Fibroblast of skin of back (primary cell): ENCODE measurements at places on chromosomes 4 and X.

DNA sequence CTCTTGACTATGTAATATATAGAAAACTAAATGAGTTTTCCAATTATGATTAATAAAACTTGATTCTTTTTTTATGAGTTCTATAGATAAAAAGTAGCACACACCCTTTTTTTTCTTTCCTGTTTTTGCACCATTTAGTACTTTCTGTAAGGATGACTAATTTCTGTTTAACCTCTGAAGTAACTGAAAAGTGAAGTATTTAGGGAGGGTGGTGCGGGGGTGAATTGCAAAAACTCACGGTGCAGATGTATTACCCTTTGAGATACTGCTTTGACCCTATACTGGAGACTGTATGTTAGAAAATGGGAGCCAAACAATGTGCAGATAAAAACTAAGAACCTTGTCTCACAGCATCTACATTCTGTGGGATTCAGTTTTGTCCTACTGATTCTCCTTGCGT lies 471.6 kb downstream of the DTHD1 start:
- no peak for DNase-seq

- no peak for DNase-seq
Measured at GRCh38 chr4:143156853-143157252, 27.9 kb upstream of the USP38 start.

- no peak for DNase-seq
Measured at GRCh38 chr4:183729069-183729406, 69.9 kb downstream of the TRAPPC11 start.

DNA sequence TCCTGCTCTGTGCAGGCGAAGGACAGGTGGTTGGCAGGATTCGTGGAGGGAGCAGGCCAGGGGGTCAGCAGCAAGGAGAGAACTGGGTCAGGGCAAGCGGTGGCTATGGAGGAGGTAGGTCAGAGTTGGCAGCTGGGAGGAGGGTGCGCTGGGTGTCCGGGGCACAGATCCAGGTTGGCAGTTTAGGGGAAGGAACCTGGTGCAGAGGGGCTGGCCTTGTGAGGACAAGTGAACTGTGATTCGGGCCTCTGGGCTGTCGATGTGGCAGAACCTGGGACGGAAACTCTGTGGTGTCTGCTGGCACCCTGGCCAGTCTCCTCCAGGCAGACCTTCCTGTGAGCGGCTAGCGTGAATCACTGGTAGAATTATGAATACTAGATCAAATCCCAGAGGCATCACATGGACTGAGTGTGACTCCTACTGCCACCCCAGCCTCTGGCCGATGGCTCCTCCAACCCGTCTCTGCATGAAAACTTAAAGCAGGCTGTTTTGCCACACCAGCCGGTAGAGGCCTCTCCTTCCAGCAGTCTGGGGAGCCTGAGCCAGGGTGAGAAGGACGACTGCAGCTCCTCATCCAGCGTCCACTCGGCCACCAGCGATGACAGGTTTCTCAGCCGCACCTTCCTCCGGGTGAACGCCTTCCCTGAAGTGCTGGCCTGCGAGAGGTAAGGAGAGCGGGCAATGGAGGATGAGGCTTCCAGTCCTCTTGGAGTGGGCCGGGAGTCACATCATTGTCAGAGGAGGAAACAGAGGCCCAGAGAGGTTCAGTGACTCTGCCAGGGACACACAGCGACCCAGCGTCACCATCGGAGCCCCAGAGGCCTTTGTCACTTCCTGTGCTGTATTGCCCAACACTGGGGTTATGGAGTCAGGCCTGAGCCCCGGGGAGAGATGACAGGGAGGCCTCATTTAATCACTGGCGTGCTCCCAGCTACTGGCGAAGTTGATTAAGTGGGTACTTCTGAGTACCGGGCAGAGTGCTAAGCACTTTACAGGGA lies 20.3 kb downstream of the EVC start:
- DNase-seq = no peak

DNA sequence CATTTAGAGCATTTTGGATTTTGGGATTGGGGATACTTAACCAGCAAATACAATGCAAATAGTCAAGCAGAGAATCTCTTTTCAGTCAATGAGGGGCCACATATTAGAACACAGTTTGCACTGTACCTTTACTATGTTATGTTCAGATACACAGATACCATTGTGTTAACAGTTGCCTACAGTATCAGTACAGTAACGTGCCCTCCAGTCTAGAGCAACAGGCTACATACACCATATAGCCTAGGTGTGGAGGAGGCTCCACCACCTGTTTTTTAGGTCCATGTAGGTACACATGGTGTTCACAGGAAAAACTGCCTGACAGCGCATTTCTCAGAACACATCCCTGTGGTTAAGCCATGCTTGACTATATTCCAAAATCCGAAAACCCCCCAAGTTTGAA lies 9.1 kb downstream of the GRPEL1 start:
- DNase-seq = no peak

DNA sequence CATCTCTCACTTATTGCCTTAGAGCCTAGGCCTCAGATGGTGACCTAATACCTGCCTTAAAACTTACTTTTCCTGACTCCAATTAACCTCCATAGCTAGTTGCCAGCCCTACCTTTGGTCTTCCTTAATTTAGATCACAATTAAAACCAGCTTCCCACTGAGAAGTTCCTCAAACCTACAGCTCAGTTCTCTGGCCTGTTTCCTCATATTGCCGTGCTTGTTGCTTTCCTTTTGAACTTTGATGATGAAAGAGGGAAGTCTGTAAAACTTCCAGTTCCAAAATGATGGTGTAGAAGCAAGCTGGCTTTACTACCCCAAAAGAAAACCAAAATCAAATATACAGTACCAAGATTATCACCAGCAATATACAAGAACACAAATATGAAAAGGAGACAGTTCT lies 28.9 kb upstream of the CAMK2D start:
- DNase-seq = no peak

- no peak for DNase-seq
Measured at GRCh38 chrX:69314436-69315348, 149.4 kb upstream of the PJA1 start.

DNA sequence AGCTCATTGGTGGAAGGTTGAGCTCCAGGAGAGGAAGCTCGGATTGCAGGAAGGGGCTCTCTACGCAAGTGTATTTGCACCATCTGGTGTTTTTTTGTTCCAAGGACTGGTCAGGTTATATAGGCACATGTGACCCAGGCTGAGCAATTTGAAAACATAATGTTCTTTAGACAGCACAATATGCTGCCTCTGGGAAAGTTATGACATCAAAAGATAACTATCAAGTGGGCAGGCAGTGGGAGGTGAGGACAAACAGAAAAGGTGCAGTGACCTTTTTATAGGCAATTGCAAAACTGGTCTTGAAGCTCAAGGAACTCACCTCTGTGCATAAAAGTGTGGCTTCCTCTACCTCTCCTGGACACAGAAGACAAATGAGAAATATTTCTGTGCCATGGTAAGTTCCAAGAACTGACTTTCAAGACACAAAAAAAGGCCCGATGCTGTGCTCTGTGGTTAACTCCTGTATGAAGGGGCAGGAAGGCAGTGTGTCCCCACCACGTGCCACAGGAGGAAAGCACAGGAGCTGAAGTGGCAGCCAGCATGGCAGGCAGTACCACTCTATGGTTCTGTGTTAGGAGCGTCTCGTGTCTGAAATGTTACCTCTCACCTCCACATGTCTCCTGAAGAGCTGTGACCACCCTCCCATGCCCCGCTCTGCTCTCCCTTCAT lies 128.6 kb downstream of the SHROOM3 start:
- no peak for DNase-seq

- no peak for DNase-seq
Measured at GRCh38 chr4:38145033-38145678, 185.0 kb downstream of the PTTG2 start.

GRCh38 chrX:68589372-68589753 lies 58.1 kb upstream of the STARD8 start:
- no peak for DNase-seq

DNA sequence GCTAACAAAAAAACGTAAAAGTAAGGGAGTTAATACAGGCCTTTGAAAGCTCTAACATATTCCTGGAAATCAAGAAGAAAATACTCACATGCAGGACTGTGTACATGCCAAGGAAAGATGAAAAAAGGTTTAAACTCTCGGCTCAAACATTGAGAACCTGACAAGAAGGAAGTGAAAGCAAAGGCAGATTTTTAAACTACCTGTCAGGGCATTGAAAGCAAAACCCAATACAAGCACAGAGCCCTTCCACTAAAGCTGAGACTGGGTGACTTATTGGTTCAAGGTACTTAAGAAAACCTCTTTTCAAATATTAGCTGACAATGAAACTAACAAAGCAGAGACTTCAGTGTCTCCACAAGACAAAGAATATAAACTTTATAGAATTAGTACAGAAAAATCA lies 313.0 kb upstream of the GRID2 start:
- DNase-seq = no peak

GRCh38 chrX:9282325-9282724 lies 182.5 kb upstream of the TBL1X start:
- no peak for DNase-seq

- no peak for DNase-seq
Measured at GRCh38 chr4:89514811-89515210, 207.2 kb upstream of the GPRIN3 start.

GRCh38 chrX:111182997-111183396 lies 87.0 kb downstream of the PAK3 start:
- no peak for DNase-seq

DNA sequence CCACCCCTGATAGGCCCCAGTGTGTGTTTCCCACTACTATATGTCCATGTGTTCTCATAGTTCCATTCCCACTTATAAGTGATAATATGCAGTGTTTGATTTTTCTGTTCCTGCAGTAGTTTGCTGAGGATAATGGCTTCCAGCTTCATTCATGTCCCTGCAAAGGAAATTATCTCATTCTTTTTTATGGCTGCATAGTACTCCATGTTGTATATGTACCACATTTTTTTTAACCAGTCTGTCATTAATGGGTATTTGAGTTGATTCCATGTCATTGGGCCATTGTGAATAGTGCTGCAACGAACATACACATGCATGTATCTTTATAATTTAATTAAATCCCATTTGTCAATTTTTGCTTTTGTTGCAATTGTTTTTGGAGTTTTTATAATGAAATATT lies 10.3 kb upstream of the TMPRSS11A start:
- no peak for DNase-seq

- DNase-seq = no peak
Measured at GRCh38 chr4:112141366-112142138, 3.7 kb upstream of the FAM241A start.

DNA sequence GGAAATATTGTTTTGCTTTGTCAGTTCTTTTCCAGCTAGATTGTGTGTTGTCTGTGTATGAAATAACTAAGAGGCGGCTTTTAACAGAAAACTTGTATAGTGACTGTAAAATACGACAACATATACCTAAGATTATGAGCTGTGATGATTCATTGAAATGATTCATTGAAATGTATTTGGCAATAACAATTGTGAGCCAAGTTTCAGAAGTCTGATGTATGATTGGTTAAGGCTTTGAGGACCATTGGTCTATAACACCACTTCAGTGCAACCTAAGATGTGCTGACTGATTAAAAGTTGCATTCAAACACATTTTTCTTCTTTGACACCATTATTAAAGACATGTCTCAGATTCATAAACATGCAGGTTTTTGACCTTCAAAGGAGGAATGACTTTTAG lies 76.6 kb downstream of the PTPN13 start:
- peak; percentile 56 for DNase-seq

DNA sequence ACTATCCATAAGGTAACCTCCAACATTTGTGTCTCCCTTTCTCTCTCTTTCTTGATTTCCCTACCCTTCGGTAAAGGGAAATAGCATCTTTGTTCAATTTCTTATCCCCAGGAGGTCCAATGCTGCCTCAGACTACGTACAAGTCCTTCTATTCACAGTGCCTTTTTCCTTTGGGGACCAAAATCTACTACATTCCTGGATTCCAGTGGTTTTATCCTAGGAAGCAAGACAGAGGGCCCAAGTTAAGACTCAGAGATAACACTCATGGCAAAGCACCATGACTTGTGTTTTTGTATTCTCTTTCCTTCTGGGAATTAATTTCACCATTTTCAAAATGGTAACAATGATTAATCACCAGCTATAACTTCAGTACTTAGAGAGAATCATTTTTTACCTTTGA lies 10.6 kb downstream of the G3BP2 start:
- peak; percentile 66 for DNase-seq

DNA sequence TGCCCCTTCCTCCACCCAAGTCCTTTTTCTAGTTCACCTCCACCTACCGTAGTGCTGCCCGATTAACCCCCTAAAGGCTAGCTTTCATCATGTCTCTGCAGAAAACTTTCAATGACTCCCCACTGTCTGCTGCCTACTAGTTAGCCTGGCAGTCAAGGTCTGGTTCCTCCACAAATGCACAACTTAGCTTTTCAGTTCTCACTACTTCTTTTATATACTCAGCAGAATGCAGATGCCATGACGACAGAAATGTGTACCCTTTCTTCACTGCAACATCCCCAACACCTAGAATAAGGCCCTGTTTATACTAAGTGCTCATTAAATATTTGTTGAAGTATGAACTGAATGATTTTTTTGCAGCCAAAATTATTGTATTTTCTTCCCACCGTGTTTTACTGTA lies 30.9 kb upstream of the RASGEF1B start:
- DNase-seq = no peak

GRCh38 chr4:176149680-176150355 lies 45.6 kb downstream of the SPATA4 start:
- peak; percentile 15 for DNase-seq

DNA sequence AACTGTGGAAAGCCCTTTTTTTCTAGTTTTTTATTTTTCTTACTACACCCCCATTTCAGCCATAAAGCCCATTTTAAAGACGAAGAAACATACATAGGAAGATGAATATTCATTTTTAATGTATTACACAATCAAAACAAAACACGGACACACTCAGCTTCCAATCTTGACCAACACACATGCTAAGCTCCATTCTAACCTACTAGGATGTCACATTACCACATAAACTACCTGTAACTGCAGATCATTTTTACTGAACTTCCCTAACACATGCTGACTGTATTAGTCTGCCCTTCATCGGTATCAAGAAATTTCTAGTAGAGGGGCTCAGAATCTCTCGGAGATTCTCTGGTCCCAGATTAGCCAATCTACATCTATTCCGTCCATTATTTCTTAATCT lies 1.8 kb downstream of the CCNI start:
- DNase-seq = no peak

- peak; percentile 69 for DNase-seq
Measured at GRCh38 chrX:48957477-48957826, at the start of gene OTUD5. TSS of gene OTUD5 (minus strand) at chrX:48957607. CDS start at chrX:48957570, 37 bp downstream.

DNA sequence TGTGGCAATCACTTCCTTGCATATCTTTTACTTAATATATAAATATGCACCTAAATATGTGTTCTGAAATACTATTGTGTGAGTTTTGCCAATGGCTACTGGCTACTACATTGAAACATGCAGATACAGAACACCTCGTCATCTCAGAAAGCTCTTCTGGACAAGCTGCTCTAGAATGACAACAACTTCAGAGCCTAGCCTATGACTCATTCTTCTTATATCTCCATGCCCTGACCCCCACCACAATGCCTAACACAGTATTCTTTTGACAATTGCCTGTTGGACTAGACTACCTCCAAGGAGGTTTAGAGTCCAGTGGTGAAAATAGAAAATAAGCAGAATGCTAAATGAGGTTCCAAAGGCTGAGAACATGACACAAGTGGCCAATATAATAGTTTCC lies 17.6 kb upstream of the DMP1 start:
- peak; percentile 12 for DNase-seq

- no peak for DNase-seq
Measured at GRCh38 chr4:40238008-40238699, 41.3 kb downstream of the RHOH start.

GRCh38 chr4:1315836-1316536 lies 26.3 kb downstream of the MAEA start:
- DNase-seq = no peak
